H4 (cell line): ENCODE measurements at places on chromosomes 7 and 10.

DNA sequence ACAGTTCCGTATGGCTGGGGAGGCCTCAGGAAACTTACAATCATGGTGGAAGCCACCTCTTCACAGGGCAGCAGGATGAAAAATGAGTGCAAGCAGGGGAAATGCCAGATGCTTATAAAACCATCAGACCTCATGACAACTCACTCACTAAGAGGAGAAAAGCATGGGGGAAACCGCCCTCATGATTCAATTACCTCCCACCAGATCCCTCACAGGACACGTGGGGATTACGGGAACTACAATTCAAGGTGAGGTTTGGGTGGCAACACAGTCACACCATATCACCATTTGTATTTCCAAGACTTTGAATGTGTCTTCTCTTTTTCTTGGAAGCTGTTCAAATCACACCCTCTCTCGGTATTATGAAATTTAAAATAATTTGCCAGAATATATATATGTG, 80.1 kb downstream of the SEMA3D start:
- no peak for DNase-seq

GRCh38 chr7:132400561-132401142, 175.6 kb downstream of the PLXNA4 start:
- DNase-seq, result no peak

GRCh38 chr7:1595027-1595426, 25.2 kb upstream of the PSMG3 start:
- no peak for DNase-seq

DNA sequence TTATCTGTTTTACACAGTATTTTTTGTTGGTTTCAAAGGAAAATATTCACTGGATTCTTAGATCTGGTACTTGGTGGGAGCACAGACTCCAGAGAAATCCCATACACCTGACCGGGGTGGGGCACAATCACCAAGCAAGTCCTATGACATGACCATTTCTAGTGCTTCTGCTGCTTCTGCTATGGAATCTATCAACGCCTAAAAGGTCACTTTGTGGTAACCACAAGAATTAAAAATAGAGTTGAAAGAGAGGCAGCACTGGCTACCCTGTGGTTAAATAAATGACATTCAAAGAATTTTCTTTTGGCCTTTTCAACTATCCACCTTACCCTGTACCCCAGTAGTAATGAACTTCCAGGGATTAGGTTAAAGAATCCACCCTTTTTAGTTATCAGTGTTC, 329.9 kb upstream of the VWC2 start:
- DNase-seq, result no peak

GRCh38 chr10:17237915-17238444, 9.9 kb downstream of the VIM start:
- peak; percentile 8 for DNase-seq

DNA sequence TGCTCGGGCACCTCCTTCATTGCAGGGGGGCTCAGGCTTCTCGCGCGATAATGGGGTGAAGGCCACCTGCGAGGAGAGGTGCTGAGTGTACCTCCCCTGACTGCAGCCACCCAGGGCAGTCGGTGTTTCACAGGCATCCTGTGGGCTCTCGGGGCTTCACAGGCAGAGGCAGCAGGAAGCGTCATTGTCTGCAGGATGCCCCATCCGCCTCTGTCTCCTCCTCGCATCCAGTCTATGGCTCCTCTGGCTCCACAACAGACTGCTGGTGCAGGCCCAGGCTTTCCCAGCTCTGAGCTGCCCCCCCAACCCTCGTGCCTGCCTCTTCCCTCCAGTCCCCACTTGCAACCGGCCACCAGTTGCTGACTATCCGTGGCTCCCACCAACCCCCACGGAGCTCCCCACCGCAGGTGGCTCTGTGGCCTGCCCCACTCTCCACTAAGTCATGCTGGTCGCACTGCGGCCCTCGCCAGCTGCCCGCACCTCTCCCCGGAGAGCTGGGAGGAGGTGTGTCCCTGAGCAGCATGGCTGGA, 36.5 kb downstream of the CAMK2B start:
- no peak for DNase-seq

GRCh38 chr10:61750943-61751471, 88.3 kb downstream of the CABCOCO1 start:
- DNase-seq, result peak; percentile 80

GRCh38 chr10:132645630-132646442, 108.2 kb downstream of the INPP5A start:
- no peak for DNase-seq

GRCh38 chr10:122655524-122656307, 43.9 kb downstream of the C10orf120 start:
- DNase-seq, result no peak

DNA sequence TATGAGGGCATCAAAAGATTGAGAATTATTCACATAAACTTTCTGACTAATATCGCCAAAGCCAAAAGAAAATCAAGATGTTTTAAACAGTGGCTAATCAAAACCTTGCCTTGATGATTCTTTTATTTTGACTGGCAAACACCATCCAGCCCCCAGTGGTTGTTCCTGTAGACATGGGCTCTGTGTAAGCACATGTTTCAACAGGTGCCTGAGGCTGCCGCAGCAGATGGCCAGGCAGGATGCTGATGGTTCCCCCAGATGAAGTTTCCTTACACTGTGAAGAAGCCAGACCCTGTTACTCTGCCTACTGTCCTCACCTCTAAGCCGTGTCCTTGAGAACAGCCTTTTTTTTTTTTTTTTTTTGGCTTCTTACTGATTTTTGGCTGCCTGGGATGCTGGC, 146.5 kb downstream of the RAB11FIP2 start:
- DNase-seq, result no peak

- DNase-seq, result no peak
Observed at GRCh38 chr7:104113788-104114187, 94.0 kb downstream of the ORC5 start.

DNA sequence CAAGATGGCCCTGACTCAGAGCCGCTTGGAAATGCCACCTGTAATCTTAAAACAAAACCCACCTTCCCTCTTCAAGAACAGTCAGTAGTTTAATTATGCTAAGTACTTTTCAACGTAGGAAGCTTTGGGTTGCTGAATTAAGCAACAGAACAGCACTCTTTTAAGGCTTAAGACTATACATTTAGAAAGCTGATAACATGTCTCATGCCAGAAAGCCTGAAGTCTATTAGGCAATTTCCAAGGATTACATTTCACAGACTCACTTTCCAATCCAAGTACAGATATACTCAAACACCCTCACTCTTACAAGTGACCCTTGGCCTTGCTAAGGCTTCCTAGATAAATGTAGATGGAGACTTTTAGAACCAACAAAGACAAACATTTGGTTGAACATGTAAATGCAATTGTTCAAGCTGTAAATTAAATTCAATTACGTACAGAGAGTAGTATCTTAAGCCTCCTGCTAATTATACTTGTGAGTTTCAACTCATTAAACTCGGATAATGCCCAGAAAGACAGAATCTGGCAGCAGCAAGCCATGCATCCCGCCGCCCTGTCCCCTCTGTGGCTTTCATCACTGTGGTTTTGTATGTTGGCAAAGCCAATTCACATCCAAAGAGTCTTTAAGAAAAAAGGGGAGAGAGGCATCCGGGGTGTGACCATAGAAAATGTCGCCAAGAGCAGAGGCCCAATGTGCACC, 283.1 kb upstream of the NRP1 start:
- DNase-seq, result no peak

- no peak for DNase-seq
Observed at GRCh38 chr10:77104459-77104980, 533.1 kb downstream of the KCNMA1 start.

DNA sequence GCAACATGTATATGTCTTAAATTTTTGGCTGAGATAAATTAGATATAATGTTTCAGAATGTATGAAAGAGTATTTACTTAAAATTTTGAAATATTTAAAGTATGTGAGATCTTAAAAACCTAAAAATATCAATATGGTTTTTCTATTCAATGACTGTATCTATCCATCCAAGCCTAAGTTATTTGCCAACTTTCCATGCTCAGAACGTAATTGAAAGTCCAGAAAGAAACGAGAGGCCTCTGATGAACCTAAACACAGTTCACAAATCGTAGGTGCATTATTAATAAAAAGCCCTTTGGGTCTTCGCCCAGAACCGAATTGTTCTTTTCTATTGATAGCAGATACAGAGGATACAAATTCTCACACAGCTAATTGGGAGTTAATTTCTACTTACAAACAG, 6.5 kb downstream of the SVIL start:
- DNase-seq, result no peak
